Fibroblast of pulmonary artery (primary cell): ENCODE measurements at places on chromosomes 5 and 9.
A peak's percentile ranks its signal among the peaks of the same experiment; 100 is the strongest.

- no peak for DNase-seq
These were observed 24.7 kb upstream of the ADAM19 start for GRCh38 chr5:157600252-157600651.

GRCh38 chr5:59609501-59610265 is 283.8 kb downstream of the PDE4D start:
- no peak for DNase-seq

GRCh38 chr5:176620333-176620981 is 9.9 kb downstream of the SNCB start:
- no peak for DNase-seq

DNA sequence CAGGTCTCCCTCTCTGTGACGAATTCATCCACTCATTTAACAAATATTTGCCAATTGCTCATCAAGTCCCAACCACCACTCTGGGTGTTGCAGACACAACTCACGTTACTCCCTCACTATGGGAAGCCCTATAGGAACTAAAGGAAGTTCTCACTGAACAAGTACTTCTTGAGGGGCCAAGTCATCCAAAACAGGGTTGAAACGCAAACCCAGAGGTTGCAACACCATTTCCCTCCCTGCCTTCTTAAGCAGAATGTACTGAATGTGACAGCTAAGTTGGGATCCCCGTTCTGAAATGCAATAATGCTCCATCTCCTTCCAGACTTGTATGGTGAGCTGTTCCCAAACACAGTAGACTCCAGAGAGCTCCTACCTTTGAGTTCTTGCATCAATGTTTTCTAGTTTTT is 34.3 kb downstream of the EPB41L4B start:
- DNase-seq, result peak; percentile 6

DNA sequence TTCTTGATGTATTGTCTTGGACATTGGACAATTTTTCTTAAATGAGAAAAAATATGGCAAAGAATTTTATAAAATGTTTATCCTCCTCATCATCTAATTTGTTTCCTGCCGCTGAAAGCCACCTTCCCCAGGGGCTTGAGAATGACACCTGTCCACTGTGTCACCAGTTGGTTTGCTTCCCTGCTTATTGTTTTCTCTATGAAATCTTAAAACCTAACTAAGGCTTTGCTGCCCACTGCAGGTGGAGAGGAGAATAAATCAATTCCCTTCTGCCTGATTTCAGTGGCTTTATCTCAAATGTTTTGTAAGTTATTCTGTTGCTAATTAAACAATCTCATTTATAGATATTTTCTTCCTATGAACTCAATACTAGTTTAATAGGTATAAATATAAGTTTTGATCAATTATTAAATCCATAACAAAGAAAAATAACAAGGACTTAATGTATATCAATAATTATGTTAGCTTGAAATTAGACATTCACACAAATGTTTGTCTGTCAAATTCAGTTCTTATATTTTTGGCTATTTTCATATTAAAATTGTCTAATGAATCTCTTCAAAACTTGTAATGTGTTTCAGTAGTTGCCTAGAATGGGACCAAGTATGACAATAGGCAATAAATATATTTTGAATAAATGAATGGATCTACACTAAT is 822.5 kb downstream of the PTPRD start:
- DNase-seq, result peak; percentile 17

DNA sequence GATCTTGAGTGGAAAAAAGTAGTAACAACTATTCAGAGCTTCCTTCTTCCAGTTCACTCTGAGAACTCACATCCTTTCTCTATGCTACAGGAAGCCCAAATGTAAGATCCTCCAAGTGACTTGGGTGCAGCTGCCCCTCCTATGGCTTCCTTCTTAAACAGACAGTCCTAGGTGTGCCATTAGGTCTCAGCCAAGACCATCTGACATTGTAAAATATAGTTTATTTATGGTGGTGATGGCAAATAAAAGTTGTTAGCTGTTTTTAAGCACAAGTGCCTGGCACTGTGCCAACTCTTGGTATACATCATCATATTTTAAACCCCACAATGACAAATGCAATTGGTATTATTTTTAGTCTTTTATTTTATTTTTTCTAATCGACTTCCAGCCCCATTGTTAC is 58.1 kb downstream of the TMEM252 start:
- DNase-seq, result no peak

DNA sequence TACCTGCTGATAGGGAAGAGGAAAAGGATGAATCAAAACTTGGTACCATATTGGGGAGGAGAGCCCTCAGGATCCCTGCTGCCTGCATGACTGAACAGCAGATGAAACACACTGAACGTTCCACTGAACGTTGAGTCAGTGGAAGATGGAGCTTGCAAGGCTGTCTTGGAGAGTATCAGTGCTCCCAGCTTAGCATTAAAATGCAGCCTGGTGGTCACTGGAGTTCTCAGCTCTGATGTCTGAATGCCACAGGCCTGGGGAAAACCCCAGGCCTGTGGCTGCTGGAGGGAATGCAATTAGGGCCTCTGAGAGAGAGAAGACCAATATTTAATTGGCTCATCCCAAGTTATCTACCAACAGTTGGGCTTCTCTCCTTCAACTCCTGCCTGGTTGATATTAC is 54.5 kb downstream of the PDE4D start:
- DNase-seq, result no peak

GRCh38 chr9:18343784-18344183 is 130.2 kb upstream of the ADAMTSL1 start:
- DNase-seq, result peak; percentile 83

GRCh38 chr9:133273819-133274218 is 1.2 kb downstream of the ABO start:
- no peak for DNase-seq

- DNase-seq, result no peak
These were observed 18.1 kb downstream of the TCF7 start for GRCh38 chr5:134132372-134133187.

- DNase-seq, result no peak
These were observed 472.8 kb downstream of the PSAT1 start for GRCh38 chr9:78769690-78770089.

DNA sequence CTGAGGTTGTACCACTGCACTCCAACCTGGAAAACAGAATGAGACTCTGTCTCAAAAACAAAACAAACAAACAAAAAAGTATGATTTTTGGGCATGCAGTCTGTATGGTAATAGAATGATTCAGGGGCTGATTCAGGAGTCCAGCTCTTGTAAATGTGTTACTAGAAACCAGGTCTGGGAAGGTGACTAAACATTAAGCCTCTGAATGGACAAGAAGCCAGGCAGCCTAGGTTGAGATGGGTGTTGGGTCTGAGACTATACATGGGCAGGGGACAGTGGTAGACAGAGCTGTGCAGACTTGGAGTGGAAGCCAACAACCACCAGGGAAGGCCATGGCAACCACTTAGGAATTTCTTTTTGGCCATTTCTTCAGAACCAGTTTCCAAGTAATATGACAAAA is 64.9 kb upstream of the TLE1 start:
- DNase-seq, result no peak

DNA sequence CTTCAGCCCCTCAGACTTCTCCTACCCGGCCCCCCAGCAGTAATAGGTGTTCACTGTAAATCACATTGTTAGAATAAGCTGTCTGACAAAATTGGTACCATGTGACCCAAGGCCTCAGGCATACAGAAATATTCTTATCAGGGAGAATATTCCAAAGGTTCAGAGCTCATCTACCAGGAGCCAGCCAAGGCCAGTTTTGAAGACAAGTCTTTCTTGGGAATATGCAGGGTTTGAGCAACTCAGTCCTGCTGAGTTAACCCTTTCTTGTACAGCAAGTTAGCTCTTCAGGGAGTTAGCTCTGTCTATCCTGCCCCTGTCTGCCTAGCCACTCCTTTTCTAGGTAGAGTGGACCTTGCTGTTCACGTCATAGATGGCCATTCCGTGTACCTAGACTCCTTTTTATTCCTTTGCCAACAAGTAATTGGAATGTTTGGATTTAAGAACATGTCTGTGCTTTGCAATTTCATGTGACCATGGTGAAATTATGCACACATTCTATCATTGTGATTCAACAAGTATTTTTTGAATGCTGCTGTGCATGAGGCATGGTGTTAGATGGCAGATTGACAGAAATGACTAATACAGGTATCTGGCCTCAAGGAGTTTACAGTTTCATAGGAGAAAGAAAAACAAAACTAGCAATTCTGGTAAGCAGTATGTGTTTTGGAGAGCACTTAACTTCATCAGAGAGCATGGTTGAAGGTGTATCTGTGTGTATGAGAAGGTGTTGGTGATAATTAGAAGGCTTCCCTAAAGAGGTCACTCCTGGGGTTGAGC is 22.6 kb downstream of the TGFBR1 start:
- DNase-seq, result peak; percentile 50

GRCh38 chr9:88777498-88778312 is 213.6 kb upstream of the S1PR3 start:
- peak; percentile 87 for DNase-seq

- no peak for DNase-seq
These were observed 39.0 kb upstream of the CD180 start for GRCh38 chr5:67235399-67236110.

GRCh38 chr5:133928587-133929393 is 39.6 kb downstream of the C5orf15 start:
- DNase-seq, result no peak

DNA sequence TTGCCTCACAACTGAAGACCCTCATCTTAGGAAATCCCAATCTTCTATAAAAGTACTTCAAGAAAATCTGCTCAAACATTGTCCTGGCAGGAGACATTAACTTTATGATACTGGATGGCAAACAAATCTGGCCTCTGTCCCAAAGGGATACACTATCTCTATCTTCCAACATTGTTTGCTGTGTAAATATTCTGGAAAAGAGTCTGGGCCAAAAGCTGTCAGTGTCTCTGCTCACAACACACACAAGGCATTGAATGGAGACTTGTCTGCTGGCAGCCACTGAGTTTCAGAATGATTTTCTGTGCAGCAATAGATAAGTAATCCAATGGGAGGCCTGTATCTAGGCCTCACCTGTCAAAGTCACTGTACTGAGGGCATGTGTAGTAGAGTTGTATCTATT is 471.1 kb downstream of the DMAC1 start:
- no peak for DNase-seq

GRCh38 chr9:99785010-99785590 is 36.6 kb upstream of the NR4A3 start:
- DNase-seq, result no peak

DNA sequence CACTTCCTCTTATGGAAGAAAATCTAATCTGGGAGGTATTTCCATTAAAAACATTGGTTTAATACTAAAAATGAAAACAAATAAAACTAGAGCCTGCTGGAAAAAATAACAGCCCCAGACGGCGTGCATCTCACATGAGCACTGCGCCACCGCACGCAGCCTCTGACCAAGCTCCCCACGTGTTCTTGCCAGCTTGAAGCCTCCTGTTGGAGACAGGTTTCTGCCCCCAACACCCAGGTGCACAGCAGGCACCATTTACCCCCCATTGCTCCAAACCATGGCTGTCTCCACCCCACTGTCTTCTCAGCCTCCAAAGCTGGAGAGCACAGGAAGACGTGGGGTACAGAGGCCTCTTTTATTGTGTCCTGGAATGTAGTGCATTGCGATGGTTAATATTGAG is 10.7 kb upstream of the COL5A1 start:
- no peak for DNase-seq

GRCh38 chr9:7153566-7153965 is 395.8 kb downstream of the KDM4C start:
- peak; percentile 81 for DNase-seq

DNA sequence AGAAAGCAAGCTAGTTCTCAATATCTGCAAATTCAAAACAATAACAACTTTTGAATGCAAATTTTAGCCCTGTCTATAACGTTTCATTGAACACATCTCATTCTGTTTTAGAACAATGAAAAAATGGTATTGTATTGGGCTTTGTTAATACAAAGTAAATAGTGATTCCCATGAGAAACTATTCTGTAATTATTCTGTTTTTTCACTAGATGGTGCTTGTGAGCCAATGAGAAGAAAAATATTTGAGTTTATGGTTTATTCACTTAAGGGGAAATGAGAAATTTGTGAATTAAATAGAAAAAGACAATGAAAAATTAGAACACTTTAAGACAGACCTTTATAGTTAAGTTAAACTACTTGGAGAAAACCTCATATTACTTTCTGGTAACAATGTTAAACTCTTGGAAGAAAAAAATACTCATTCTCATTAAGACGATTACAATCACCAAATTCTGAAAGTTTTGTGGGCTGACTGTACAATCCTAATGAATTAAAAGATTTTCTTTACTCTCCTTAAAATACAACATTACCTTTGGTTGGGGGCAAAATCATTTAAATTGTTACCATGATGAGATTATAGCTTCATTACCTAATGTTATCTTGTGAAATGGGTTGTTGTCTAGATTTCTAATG is 127.0 kb downstream of the NNT start:
- peak; percentile 68 for DNase-seq

GRCh38 chr5:11346336-11346735 is 557.9 kb downstream of the CTNND2 start:
- no peak for DNase-seq
